ENCODE measurements at places on chromosomes 7 and 10.

GRCh38 chr7:3575753-3576531 is 274.9 kb downstream of the SDK1 start:
- DNase-seq: no peak

- DNase-seq: peak; percentile 38
These were observed 113.7 kb downstream of the BRAF start for GRCh38 chr7:140810830-140811556.

GRCh38 chr10:117410557-117410956 is 35.3 kb upstream of the PDZD8 start:
- DNase-seq: no peak

- peak; percentile 22 for DNase-seq
These were observed 100.6 kb upstream of the CDK1 start for GRCh38 chr10:60677531-60678129.

- DNase-seq: no peak
These were observed 11.5 kb upstream of the RHBDD2 start for GRCh38 chr7:75867390-75867717.

DNA sequence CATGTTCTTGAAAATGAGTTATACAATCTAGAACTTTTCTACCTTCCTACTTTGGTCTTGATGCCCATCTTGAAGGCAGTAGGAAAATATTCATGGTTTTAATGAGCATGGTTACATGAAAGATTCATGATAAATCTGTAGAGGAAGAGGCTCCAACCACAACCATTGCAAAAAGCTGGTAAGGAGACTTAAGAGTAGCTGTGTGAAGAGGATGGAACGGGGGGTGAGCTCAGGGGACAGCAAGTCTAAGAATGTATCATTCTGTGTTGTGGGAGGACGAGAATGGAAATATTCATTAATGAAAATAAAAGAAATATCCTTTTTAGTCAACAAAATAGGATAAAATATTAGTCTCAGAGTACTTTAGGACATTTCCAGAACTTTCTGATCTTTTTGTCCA is 81.1 kb downstream of the BMPER start:
- no peak for DNase-seq

- DNase-seq: no peak
These were observed 477.5 kb upstream of the ADARB2 start for GRCh38 chr10:2214805-2215204.

- no peak for DNase-seq
These were observed 134.8 kb upstream of the KIF5B start for GRCh38 chr10:32190890-32191491.

DNA sequence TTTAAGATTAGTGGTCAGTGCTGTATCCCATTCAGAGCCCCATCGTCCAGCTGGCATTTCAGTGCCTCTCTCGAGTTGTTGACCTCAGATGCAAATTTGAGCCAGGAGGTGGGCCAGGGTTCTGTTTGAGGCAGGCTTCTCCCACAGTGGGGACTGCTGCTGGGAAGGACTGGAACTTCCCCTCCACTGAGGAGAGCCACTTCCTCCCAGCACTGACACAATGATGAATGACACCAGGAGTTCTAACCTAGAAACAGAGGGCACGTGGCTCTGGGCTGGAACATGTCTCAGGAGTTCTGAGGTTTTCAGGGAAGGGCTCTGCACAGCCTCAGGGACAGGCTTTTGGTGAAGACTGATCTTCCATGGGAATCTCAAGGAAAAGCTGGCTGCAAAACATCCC is 18.3 kb upstream of the BTBD16 start:
- DNase-seq: no peak

DNA sequence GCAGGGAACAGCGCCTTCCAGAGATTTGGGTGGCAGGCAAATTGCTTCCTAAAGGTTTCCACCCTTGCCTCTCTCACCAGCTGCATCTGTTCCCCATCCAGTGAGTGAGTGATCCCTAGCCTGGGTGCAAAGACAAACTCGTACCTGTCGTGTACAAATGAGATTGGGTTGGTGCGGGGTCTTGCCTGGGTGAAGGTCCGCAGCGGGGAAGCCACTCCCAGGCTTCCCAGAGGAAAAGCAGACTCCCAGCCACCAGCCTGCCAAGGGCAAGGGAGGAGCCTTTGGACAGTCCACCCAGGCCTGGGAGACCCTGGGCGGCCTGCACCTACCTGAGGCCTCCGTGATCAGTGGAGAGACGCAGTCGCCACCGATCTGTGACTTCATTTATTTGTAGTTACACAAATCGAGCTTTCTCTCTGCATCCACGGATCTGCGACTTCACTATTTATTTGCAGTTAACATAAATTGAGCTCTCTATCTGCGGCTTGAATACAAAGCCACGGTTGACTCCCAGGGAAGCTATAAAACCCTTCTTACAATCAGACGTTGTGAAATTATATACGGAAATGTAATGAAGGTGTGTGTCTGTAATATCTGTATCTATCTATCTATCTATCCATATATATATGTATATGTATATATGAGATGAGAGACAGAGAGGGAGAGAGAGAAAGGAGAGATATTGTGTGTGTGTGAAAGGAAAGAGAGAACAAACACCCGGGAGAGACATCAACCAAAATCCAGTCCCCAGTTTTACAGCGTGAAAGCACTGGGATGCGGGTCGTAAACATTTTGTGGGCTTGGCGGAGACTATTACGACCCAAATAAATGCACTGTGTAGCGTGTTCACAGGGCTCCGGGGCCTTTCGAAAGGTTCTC is 3.0 kb upstream of the HOXA7 start:
- DNase-seq: peak; percentile 60

DNA sequence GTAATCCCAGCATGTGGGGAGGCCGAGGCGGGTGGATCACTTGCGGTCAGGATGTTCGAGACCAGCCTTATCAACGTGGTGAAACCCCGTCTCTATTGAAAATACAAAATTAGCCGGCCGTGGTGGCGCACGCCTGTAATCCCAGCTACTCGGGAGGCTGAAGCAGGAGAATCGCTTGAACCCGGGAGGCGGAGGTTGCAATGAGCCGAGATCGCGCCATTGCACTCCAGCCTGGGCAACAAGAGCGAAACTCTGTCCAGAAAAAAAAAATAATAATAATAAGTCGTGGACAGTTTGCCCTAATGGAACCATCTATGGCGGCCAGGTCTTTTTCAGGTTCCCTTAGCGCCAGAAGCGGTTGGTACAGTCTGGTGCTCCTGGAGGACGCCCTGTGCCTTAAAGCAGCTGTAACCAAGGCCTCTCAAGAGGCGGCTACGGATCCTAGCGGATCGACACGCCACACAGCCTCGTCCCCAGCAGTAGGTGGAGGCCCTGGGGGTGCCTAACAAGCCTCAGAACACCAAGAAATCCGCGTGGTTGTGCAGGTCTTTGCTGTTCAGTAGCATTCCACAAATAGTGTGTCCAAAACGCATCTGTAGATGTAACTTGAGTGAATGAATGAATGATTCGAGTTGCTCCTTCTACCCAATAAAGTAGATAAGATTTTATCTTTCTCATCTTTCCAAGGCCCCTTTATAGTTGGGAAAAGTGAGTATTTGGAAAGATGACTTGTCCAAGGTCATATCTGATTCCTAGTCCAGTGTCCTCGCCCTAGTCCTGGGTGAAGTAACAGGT is 982 bp downstream of the PGAM1 start:
- peak; percentile 38 for DNase-seq

DNA sequence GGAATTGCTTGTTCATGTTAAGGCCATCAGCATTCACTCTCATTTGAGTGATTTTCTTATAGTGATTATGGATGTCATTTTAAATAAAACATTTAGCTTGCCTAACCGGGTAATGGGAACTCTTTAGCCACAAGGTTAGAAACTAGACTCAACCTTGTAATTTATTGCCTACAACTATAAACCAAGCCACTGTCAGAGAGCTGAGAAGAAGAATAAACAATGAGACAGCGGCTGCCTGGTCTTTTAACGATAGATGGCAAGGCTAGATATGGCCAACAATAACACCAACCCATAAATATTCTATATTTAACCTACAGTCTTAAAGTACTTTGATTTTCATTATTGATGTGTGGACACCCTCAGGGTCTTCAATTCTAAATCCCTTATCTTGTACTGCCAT is 27.8 kb upstream of the INHBA start:
- no peak for DNase-seq

DNA sequence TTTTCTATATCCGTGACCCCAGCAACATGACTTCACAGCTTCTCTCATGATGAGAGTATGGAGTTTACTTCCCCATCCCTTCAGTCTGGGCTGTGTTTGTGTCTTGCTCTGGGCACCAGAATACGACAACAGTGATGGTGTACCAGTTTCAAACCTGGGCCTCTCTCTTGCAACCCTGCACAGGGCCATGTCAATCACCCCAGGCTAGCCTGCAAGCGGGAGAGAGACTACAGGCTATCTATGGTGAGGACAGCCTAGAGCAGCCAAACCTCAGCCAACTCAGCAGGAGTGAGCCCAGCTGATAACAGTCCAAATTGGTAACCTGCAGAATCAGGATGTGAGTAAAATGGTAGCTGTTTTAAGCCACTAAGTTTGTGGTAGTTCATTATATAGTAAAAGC is 235.8 kb downstream of the CHCHD3 start:
- DNase-seq: no peak

GRCh38 chr10:130341356-130341755 is 205.2 kb downstream of the GLRX3 start:
- DNase-seq: peak; percentile 71

DNA sequence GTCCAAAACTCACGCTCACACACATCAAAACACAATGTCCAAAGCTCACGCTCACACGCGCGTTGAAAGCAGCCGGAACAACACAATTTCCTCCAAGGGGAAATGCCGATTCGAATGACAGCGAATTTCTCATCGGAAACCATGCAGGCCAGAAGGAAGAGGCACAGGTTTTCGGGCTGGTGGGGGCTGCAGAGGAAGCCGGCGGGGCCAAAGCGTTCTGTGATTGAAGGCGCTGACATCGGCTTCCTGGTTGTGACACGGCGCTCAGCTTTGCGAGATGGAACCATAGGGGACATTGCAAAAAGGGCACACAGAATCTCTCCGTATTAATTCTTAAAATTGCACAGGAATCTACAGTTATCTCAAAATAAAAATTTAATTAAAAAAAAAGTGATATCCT is 61.3 kb downstream of the FOXL3 start:
- DNase-seq: no peak

- no peak for DNase-seq
These were observed 92.9 kb downstream of the DNAJB6 start for GRCh38 chr7:157429680-157430224.

DNA sequence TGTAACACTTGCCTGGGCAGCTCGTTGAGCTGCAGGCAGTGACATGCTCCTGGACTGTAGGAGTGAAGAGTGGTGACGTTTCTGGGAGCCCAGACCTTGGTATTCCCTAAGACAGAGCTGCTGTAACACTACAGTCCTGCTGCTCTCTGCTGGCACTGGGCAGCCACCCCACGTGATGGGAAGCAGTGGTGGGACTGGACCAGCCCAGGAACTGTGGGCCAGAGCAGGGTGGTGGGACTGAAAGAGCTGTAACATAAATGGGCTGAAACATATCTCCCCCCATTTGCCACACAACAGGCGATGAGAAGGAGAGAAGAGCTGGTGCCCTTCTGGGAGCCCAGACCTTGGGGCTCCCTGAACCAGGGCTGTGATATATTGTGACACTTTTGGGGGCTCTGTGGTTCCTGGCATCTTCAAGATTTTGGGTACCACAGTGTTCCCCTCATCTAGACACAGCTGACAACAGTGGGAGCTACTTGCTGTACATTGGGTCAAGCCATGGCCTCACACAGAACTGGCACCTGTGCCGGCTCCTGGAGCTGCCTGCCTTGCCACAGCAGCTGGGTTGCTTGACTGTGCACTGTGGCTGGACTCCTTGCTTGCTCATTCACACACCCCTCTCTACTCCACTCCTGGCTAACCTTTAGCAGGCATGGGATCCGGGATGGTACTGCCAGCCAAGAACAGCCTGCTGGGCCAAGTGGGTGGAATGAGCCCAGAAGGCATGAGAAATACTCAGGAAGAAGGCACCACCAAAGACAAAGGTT is 161.3 kb upstream of the PCDH15 start:
- no peak for DNase-seq

- peak; percentile 25 for DNase-seq
These were observed 7.0 kb downstream of the NOS3 start for GRCh38 chr7:150997817-150998216.

- no peak for DNase-seq
These were observed 154.0 kb upstream of the C7orf33 start for GRCh38 chr7:148436571-148436970.

DNA sequence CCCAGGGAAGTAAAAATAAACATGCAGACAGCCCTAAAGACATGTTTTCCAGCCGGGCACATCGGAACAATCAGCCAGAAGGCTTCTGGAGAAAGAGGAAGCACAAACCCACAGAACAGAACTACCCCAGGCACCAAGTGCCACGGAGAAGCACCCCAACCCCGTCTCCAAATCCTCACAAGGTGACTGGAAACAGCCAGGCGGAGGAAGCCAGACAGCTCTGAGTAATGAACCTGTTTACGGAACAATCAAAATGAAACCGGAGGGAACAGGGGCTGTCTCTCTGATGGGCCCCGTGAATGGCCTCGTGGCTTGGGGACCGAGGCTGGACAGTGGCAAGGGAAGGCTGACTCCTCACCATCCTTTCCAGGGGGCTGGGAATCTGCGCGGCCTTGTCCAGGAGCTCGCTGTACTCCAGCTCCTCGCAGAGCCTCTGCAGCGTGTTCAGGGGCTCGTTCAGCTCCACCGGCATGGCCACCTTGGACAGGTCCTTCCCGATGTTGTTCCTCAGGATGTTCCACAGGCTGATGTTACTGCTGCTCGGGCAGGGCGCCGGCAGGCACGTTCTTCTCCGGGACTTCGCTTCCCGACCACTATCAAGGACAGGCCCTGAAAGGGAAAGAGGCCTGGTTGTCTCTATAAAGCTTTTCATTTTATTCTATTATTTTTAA is 77.0 kb upstream of the GSDME start:
- DNase-seq: no peak

DNA sequence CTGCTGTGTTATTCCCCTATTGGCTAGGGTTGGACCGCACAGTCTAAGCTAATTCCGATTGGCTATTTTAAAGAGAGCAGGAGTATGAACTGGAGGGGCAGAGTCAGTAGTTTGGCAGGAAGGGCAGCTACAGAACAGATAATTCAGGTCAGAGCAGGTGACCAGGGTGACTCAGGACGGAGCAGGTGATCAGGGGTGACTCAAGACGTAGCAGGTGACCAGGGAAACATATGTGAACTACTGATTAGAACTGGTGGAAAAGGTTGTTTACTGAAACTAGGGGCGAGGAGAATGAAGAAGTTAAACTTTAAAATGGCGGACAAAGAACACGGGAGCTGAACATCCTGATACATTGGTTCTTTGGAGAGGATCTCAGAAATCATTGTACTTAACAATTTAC is 102.3 kb downstream of the CCDC7 start:
- no peak for DNase-seq

GRCh38 chr7:112877691-112878460 is 87.7 kb upstream of the TMEM168 start:
- DNase-seq: no peak

DNA sequence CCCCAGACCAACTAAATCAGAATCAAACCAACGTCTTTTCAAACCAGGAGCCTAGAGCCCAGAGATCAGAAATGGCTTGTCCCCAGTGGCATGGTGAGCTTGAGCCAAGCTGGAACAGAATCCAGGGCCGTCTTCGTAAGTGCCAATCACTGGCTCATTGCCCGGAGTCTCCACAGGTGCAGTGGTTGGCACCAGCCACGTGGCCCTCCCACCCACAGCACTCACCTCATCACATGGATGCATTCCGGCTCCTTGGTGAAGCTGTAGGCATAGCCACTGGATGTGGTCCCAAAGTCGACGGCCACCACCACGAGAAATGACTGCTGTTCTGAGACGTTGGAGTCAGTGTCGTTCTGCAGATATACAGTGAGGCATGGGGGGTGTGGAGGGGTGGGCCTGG is 37.4 kb downstream of the HSPA12A start:
- DNase-seq: no peak

All from H7 (cell line).